ENCODE measurements at places on chromosomes 12 and 14.

DNA sequence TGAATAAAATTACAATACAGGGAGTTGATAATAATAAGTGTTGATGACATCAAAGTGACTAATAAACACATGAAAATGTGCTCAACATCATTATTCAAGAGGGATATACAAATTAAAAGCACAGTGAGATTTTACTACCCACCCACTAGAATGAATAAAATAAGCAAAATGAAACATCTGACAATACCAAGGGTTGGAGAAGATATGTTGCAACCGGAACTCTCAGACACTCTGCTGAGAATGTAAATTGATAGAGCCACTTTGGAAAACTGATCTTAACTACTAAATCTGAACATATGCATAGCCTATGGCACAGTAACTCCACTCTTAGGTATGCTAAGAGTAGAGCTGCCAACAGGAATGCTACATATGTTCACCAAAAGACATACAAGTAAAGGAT, 44.0 kb upstream of the CEP83 start:
- no peak for DNase-seq

DNA sequence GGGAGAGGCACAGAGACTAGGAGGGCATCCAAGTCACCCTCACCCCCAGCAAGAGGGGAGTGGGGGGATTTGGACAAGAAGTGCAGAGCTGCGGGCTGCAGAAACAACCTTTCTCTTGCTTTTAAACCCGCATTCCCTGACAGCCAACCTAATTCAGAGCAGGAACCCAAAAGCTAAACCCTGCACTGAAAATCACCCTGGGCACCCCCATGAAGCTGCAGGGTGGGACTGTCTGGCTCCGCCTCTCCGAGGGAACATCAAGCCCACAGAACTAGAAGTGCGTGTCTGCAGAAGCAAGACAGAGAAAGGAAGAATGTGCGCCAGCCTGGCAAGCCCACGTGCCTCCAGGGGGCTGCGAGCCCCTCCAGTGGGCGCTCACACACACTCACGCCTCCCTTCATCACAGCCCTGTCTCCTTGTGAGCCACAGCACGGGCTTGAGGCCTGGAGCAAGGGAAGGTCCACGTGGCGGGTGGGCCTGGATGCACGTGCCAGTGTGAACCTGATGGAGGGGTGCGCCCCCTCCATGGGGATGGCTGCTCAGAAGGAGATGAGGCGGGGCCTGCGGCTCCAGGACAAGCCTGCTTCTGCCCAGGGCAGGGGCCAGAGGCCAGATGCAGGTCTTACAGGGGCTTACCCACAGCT, 27.8 kb upstream of the PNMA1 start:
- DNase-seq: no peak

DNA sequence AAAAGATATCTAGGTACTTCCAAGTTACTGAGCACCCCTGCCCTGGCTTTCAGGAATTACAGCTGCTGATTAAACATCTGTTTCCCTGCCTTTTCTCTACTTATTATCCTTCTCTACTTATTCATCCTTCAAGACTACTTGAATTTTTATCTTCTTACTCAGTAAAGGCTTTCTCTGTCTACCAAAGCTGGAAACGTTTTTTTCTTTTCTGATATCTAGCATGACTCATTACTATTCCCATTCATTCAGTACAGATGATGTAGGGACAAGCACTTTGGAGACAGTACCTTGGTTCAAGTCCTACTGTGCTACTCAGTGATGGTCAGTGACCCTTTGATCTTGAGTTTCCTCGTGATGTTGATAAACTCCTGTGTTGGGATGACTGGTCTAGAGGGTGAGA, 848.7 kb downstream of the NRXN3 start:
- DNase-seq: no peak

- no peak for DNase-seq
Measured at GRCh38 chr12:130316251-130316650, 21.4 kb upstream of the PIWIL1 start.

- DNase-seq: no peak
Measured at GRCh38 chr12:12689647-12690300, 6.2 kb downstream of the GPR19 start.

DNA sequence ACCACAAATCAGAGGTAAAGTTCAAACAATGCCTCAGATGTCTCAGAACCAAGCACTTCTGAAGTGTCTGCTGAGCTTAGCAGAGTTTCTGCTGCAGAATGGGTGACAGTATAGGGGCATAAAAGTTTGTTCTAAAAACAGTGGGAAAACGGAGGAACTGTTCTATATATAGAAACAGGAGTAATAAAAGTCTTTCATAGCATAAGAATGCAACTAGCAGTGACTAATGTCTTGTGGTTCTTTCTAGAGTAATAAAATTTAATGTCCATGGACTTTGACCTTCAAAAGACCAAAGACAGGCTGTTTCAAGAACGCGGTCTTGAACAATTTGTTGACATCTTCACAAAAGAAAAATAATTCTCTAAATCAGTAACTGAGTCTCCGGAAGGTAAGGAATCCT, 107.5 kb upstream of the FAR2 start:
- DNase-seq: no peak

DNA sequence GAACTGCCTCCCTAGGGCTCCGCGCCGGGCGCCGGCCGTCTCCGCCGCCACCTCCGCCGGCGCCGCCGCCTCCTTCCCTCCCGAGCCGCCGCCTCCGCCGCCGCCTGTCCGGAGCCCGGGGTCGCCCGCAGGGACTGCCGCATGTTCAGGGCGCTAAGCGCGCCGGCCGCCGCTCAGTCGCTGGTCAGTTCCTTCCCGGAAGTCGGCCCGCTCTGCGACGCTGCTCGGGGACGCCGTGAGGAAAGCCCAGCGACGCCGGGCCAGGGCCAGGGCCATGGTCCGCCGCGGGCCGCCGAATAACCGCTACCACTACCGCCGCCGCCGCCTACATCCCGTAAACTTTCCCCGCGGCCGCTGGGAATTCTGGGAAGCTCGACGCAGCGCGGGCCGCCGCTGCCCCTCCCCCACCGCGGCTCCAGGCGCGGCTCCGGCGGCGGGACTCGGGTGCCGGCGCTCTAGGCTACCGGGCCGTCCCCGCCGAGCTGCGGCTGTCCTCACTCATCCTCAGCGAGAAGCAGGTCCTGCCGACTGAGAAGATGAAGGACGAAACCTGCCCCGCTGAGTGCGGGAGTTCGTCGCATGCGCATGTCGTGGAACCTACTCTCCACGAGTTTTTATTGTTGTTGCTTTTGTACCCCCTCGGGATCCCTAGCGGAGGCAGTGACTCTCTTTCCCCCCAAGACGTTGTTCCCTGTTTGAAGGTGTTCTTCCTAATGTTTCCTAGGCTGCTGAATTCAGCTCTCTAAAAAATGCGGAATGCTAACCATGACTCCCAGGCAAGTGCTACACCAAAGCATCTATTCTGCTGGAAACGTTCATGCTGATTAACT, at the start of gene SAV1:
SAV1 (minus strand) TSS at position 311 of the 830 bp plus-strand sequence. CDS start 339 bp downstream, outside the sequence.
- no peak for DNase-seq

DNA sequence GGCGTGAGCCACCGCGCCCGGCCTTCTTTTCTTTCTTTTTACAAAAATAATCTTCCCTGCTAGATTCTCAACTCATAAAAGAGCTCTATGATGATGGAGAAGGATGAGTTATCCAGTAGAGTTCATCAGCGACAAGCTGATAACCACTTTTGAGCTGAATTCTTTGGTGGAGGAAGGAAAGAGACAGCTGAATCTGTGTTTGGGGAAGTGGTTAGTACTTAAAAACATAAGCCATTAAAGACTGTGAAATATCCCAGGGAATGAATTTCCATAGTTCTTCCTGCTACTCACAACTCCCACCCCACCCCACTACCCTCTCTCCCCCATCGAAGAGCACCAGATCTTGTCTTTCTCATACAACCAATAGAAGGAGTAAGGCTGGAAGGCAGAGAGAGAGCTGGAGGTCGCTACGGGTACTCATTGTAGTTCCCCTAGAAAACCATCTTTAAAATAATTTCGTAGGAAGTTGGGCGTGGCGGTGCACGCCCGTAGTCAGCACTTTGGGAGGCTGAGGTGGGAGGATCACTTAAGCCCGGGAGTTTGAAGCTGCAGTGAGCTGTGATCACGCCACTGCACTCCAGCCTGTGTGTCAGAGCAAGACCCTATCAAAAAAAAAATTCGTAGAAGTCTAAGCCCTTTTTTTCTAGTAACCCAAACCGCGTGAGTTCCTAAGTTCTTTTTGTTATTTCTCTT, 647 bp upstream of the ESPL1 start:
- no peak for DNase-seq

- no peak for DNase-seq
Measured at GRCh38 chr12:109789526-109790048, 43.6 kb downstream of the TRPV4 start.

- no peak for DNase-seq
Measured at GRCh38 chr12:31591380-31591901, 505 bp upstream of the DENND5B start.

DNA sequence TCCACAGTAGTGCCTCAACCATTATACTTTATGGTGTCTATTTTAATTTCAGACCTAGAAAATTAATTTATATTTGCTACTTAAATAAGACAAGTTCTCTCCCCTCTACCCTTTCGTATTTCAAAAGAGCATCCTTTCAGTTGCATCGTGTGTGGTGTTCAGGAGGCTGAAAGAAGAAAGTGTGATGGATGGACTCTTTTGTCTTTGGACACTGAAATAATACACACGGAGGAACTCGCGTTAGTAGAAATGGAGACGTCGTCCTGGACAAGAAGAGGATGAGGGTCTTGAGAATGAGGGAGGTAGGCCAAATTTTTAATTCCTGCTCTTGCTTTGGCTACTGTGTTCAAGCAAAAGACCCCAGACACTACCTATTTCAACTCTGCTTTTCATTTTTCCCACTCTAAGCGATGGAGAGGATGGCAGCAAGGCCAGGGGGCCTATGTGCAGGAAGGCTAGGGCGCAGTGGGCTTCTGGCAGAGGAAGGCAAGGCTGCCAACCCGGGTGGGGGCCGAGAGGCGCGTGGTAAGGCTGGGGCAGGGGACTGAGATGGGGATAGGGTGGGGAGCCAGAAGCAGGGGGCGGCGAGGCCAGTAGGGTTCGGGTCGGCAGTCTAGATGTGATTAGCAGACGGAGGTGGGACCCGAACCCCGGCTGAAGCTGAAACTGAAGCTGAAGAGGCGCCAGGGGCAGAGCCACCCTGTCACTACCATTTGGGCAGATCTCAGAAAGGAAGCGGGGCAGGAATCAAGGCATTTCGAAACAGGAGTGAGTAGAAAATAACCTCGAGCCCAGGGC, 722 bp downstream of the TMED8 start:
- DNase-seq: no peak

- DNase-seq: no peak
Measured at GRCh38 chr14:81303258-81303935, 82.6 kb upstream of the GTF2A1 start.

DNA sequence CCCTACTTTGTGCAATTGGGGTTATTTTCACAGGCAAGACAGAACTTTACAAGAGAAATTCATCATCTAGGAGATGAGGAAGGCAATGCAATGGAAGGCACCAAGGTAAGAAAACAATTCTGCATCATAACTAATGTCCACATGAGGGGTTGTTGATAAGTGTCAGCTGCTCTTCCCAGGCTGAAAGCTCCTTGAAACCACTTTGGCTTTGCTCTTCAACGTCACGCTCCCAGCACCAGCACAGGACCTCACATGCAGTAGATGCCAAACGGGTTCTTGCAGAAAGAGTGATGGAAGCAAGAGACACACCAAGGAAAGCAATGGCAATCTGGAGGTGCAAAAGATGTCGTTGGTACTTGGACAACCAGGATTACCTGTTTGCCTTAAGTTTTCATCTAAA, 485.5 kb downstream of the BCL11B start:
- DNase-seq: no peak

DNA sequence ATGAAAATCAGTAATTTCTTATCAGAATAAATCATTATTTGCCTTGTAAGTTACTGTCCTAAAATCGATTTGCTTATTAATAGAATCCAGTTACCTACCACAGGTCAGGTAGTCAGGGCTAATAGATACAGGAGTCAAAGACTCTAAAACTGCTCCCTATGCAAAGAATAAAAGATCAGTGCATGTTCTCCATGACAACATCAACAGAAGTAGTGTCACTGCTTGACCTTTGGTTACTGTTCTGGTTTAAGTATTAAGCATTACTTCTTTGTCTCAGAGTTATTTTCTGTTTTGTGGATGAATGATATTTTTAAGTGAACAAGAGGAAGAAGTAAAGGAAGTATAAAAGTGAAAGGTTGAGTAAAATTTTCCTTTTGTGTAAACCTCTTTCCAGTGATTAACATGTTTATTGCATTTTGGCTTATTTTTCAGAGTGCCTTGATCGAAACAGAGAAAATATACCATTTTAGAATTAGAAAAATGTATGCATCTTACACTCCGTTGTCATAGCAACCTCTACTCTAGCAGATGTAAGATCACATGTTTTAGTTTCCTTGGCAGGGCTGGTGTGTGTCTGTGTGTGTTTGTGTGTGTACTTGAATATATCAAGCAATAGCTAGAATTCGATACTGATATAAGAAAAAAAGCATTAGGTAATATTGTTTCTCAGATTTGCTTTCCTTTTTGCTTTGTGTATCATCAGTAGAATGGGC, 44.7 kb downstream of the ABCD2 start:
- DNase-seq: no peak

DNA sequence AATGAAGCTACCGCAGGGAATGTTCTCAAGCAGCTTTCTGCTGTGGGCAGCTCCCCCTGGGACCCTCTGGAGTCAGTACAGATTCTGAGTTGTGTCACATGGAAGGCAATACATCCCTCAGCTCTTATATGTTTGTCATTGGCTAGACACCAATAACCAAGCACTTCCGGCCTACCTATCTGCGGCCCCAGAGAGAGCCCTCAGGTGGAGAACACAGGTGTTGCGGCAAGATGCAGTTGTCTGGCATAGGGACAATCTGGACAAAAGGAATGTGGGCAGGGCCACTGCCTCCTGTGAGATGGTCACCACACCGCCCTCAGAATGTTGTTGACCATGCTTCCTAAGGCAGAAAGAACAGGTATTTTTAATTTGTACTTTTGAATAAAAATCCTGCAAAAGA, 118.7 kb downstream of the BRMS1L start:
- DNase-seq: no peak

DNA sequence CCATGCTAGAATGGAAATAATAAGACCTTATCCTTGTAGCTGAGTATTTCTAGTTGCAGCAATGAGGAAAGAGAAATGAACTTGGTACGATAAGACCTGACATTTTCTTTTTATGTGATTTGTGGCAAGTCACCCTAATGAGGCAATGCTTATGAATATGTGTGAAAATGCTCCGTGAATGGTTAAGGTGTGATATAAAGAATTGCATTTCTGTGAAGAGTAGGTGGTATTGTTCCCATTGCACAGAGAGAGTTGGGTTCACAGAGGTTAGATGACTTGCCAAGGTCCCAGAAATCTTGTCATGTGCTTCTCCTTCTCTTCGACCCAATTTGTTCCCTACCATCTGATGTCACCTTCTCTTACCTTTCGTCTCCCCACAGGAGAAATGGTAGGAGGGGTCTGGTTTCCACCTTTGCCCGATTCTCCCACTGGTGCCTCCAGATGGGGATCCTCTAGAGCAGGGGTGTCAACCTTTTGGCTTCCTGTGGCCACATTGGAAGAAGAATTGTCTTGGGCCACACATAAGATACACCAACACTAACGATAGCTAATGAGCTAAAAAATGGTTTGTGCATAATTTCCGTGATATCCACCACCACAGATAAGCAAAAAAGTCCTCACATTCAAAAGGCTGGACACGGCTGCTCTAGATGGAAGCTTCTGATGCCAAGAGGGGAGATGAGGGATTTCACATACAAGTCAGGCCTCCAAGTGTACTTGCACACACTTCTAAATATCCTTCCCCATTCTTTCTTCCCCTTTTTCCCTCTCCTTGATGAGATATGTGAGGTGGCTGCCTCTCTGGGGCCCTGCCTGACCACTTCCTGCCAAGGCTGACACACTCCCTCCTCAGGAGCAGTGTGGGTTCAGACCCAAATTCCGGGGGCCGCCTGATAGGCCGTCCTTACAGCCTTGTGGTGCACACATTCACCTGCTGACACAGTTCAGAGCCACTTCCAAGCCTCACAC, 96.1 kb downstream of the PLXNC1 start:
- DNase-seq: no peak

- DNase-seq: no peak
Measured at GRCh38 chr14:34538871-34539406, 562 bp downstream of the EAPP start.
